ENCODE measurements at places on chromosomes 5 and 9.

DNA sequence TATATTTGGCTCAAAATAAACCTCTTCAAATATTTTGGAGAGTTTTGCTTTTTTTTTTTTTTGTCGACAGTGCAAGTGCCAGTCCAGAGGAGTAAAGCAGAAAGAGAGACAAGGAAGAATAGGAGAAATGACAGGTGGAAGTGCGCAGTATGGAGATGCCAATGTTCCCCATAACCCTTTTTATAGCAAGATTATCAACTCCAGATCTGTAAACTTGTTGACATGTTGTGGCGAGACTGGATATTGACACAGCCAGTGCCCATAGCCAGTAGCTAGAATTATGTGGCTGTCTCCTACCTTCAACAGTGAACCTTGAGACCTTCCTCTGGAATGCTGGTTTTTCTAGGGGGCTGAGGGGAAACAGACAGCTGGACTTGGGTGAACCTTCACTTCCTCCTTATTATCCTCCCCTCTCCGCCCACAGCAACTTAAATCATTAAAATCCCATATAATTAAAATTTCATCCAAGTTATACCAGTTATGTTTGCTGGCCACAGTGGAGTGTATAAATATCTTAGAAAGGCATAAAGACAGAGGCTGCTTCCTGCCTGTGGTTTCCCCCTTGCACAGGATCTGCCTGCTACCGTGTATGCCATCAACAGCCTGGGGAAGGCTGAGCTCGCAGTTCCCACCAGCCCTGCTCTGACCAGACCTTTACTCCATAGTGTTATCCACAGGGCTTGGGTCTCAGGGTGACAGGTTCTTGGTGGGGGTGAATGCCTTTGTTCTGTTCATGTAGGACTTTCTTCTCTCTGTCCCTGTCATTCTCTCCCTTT, 112.3 kb upstream of the ANKH start:
- no peak for DNase-seq

DNA sequence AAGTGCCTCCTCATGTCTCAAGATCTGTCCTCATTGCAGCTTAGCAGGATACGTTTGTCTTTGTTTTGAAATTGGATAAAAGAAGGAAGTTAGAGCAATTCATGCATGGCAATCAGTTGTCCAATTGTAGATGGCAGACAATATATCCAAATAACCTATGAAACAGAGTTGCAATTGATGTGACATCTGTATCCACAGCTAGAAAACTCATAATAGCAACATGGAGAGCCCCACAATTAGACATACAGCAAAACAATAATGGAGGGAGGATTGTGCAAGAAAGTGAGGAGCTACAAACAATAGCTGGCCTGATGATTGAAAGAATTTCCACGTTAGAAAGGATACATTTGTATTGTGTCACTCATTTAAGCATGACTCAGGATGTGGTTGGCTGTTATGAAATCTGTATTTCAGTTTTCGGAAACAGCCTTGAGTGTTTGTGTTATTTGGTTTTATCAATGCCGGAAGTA, 132.0 kb downstream of the FAM174A start:
- no peak for DNase-seq

GRCh38 chr5:170599756-170600155, 95.9 kb downstream of the KCNIP1 start:
- no peak for DNase-seq

GRCh38 chr9:96138616-96139015, 163.4 kb downstream of the HSD17B3 start:
- no peak for DNase-seq

- no peak for DNase-seq
Measured at GRCh38 chr9:18492612-18493011, 18.7 kb downstream of the ADAMTSL1 start.

- no peak for DNase-seq
Measured at GRCh38 chr9:119004618-119004990, 364.6 kb downstream of the BRINP1 start.

DNA sequence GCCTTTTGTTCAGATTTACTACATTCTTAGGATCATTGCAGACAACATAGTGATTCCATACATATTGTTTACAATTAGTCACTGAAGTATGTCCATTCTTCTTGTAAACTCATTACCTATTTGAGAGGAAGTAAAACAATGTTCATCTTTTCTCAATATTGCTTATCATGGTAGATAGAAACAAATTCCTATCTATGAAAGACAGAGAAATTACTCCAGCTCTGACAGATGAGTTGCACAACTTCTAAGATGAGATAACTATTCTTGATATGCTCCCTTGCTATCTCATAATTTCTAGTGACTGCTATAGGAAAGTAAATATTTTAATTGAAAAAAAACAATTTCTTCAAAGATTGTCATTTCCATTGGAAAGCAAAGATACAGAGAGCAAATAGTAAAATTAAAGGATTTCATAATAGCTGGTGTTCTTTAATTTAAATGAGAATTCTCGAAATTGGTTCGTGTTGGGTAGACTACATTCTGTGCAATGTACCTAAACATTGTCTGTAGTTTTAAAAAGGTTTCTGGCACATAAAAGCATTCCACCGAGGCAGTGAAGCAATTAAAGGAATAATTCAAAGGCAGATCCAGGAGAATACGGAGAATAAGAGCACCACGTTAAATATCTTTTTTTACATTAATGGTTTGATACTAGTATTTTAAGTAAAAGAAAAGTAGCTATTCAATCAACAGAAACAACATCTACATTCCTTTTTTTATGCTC, 1029.1 kb upstream of the ACO1 start:
- no peak for DNase-seq

DNA sequence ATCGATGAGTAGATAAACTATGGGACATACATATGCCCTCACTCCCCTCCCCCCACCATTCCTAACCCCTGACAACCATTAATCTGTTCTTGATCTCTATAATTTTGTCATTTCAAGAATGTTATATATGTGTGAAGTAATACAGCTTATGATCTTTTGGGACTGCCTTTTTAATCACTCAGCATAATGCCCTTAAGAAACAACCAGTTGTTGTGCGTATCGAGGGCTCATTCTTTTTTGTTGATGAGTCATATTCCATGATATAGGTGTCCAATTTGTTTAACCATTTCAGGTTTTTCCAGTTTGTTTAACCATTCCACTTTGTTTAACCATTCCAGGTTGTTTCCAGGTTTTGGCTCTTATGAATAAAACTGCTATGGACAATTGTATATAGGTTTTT, 75.6 kb downstream of the ARHGEF28 start:
- no peak for DNase-seq

DNA sequence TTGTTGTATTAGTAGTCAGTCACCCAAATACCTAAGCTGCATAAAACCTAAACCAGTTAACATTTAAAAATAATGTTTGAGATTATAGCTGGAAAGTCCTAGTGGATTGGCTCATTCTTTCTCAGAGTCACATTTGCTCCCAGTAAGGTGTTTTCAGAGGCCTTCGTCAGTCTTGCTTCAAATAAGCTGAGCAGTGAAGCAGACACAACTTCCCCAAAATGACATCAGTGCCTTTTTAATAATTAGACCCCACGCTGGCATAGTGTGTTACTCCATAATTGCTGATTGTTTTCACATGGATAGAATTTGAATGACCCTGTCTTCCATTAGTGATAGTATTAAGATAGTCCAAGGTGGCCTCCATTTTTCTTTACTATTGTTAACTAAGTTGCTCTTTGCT, 245.8 kb downstream of the PJA2 start:
- DNase-seq: no peak

DNA sequence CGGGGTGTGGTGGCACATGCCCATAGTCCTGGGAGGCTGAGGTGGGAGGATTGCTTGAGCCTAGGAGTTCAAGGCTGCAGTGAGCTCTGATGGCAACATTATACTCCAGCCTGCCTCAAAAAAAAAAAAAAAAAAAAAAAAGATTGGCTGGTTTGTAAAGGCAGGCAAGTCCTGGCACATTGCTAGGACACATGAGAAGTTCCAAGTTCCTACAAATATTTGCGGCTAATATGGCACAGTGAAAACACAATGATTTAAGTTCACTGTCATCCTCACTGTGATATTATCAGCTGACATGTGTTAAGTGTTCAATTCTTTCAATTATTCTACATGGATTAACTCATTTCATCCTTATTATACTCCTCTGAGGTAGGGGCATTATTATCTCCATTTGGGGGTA, 20.1 kb downstream of the TMEM268 start:
- DNase-seq: no peak

DNA sequence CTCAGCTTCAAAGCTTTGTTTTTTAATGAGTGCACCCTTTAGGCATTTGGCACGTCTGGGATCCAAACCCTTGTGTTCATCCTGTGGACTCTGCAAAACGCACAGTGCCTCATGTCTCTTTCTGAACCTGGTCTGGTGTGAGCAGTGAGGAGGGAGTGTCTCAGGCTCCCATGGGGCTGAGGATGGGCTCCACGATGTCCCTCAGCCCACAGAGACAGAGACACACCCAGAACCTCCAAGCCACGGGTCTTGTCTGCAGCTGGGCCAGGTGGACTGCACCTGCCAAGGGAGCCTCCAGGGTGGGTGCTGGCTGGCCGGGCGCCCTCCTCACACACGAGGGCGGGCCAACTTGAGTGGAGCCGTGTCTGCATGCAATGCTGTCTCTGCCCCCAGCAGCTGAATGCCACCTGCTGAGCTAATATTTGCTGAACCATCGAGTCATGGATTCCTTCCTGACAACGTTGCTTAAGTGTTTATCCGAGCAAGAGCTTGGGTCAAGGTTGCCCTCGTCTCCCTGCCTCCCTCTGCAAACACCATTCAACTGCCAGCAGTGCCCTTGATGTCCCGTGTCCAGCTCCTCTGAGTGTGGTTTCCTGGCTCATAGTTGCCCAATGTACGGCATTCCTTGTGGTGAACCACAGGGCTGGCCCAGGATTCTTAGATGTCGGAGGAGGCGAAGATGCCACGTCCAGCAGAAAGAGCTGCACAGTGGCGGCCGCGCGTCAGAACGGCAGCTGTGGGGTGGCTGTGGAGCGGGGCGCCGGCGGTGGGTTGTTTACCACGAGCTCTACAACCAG, 31.4 kb upstream of the LPCAT1 start:
- no peak for DNase-seq

GRCh38 chr5:173454736-173455598, 126.8 kb upstream of the STC2 start:
- no peak for DNase-seq

All from GM18507 (cell line).